Epithelial cell of umbilical artery (primary cell): ENCODE measurements at places on chromosomes 5 and 9. TPM values are rescaled to one million over a fixed set of nuclear protein-coding genes. Genes with fewer than 3 reads are reported as not detected.

Gene S1PR3
- 1.8 and 2.9 TPM in 2 replicates for total RNA-seq

Gene LCP2
- 3.6 and 4.7 TPM in 2 replicates for total RNA-seq

Gene IL13
- total RNA-seq = not detected in 2 replicates

Gene MEIKIN
- total RNA-seq = not detected in 2 replicates

Gene SPATA6L
- total RNA-seq = 0.61 and 0.65 TPM in 2 replicates

Gene PPIC
- 38.3 and 49.1 TPM in 2 replicates for total RNA-seq

Gene SOHLH1
- not detected in 2 replicates for total RNA-seq

Gene PCDHA7
- 0.15 and 0.32 TPM in 2 replicates for total RNA-seq

Gene ARSB
- 10.4 and 17.8 TPM in 2 replicates for total RNA-seq

Gene JADE2
- total RNA-seq = 7.5 and 35.0 TPM in 2 replicates

Gene GPSM1
- 27.9 and 29.6 TPM in 2 replicates for total RNA-seq

Gene TMC1
- total RNA-seq = 1.6 and 3.2 TPM in 2 replicates

Gene CTXN3
- total RNA-seq = under 0.01 TPM in 1 of 2 replicates, not detected in the other

Gene PCDHGB3
- 0.46 and 1.3 TPM in 2 replicates for total RNA-seq

Gene CLIC3
- total RNA-seq = 0.32 TPM in 1 of 2 replicates, not detected in the other

Gene OR13C3
- not detected in 2 replicates for total RNA-seq

Gene PCDHB13
- total RNA-seq = 0.15 and 0.65 TPM in 2 replicates

Gene ELOVL7
- total RNA-seq = under 0.01 and 0.61 TPM in 2 replicates

Gene NR2F1
- 24.6 and 39.6 TPM in 2 replicates for total RNA-seq

Gene IGFBPL1
- total RNA-seq = 0.32 TPM in 1 of 2 replicates, not detected in the other
